ENCODE measurements at places on chromosomes 3 and 15.

- no peak for DNase-seq
Observed at GRCh38 chr3:167078070-167078622, 302.0 kb downstream of the ZBBX start.

DNA sequence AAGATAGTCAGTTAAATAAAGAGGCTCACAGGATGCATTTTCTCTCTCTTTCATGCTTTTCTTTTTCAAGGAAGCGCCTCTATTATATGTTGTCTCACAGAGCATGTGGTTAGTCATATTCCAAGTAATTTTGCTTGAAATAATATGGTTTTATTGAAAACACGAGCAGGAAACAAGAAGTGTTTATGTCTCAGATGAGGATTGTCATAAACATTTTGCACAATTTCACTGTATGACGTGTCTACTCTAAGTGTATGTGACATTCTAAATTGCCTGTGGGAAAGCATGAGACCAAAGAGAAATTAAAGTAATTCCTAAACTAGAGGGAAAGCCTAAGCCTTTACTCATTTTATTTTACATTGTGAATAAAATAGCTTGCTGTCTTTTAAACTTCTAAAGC, 818.6 kb downstream of the EPHA3 start:
- DNase-seq = no peak

DNA sequence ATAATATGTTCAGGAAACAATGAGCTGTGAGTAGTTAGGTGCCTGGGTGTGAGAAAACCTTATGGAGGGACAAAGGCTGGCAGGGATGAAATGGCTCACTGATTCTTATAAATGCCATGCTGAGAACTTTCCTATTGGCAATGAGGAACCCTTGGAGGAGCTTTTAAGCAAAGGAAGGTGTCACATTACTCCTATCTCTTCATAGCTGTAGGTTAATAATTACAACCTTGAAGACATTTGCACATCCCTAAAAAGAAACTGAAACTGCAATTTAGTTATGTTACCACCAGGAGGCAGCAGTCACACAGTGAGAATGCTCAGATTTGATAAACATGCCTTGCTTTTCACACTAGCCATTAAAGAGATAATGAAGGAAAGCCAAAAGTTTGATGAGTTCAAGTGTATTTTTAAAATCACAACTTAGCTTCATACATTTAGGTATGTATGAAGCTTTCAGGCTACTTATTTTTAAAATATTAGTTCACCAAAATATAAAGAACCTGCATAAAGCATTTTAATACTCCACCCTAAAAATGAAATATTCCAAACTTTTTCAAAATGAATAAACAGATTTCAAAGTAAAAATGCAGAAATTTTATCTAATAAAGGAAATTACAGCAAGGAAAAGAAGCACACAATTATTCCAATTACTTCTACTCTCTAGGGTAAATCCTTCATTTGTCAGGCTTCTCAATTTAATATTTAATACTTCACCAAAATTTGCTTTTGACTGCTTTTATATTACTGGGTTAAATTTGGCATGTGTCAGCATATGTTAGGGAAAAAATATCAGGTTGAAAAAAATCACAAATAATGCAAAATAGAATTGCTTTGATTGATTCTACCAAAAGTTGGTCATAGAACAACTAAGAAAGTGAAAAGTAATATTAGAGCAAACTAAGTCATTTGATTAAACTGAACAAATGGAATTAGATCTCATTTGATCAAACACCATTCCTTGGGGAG, 136.9 kb upstream of the SLC2A2 start:
- DNase-seq = no peak

DNA sequence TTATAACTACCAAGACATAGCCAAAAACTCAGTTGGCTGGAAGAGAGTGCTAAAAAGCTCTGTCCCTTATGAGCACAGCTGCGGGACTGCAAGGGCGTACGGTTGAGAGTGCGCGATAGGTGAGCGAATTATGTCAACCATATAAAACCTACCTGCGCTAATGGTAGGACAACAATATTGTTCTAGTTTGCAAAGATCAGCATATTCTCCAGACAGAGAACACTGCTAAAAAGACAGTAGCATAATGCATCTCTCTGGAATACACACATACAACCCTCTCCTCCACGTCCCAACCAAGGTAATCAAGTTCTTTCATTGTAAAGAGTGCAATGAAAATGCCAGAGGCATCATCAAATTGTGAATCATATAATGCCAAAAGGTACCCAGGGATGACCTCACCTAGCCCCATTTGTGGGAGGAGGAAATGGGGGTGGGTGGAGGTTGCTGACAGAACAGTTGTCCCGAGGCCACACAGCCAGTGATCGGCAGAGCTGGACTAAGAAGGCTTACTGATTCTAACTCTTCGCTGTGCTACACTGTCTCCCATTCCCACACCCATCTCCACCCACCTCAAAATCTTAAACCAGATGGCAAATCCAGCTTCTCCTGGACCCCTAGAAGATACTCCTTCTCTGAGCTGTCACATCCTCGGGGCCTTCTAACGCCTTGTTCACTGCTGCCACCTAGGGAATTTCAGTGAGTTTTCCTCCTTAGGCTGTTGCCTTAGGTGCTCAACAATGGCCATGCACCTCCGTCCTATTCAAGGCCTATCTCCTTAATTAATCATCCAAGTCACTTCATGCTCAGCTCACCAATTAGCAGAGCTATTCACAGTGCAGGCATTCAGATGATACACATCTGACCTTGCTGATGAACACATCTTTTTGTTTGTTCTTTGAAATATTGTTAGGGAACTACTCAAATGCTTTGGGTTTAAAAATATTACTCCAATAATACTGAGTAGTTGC, 60.7 kb downstream of the RPL22L1 start:
- DNase-seq = no peak

- DNase-seq = no peak
Observed at GRCh38 chr3:112815981-112816380, 30.7 kb downstream of the CD200R1L start.
